ENCODE measurements at places on chromosomes 12 and 14.

GRCh38 chr14:74947353-74948227 is 7.8 kb downstream of the PGF start:
- no peak for DNase-seq

DNA sequence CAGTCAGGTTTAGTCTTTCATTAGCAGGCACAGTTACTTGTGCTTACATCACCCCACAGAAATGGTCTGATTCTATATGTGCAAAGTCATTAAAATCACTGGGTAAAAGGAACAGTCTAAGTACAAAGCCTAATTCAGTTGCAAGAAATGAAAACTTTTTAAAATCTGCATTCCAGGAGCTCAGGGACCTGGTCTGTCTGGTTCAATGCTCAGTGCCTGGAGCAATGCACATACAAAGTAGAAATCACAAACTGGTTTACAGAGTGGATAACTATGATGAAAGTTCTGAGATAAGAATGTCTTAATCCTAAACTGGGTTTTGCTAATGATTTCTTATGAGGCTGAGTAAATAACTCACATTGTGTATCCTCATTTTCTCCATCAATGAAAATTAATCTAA is 28.7 kb downstream of the LMNTD1 start:
- DNase-seq, result no peak

DNA sequence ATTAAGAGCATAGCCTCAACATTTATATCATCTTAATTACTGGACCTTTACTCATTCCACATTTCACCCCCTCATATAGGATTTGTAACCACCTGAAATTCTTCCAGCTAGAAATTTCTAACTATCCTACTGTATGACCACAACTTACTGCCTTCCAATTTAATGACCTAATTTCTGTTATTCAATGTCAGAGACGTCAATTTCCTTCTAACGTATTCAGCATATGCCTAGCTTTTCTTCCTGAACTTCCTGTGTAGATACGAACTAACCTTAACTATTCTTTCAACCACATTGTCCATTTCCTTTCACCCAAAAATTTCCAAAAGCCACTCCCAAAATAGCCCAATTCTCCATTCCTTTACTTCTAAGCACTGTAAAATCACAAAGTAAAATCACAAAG is 108.0 kb downstream of the EEA1 start:
- no peak for DNase-seq

DNA sequence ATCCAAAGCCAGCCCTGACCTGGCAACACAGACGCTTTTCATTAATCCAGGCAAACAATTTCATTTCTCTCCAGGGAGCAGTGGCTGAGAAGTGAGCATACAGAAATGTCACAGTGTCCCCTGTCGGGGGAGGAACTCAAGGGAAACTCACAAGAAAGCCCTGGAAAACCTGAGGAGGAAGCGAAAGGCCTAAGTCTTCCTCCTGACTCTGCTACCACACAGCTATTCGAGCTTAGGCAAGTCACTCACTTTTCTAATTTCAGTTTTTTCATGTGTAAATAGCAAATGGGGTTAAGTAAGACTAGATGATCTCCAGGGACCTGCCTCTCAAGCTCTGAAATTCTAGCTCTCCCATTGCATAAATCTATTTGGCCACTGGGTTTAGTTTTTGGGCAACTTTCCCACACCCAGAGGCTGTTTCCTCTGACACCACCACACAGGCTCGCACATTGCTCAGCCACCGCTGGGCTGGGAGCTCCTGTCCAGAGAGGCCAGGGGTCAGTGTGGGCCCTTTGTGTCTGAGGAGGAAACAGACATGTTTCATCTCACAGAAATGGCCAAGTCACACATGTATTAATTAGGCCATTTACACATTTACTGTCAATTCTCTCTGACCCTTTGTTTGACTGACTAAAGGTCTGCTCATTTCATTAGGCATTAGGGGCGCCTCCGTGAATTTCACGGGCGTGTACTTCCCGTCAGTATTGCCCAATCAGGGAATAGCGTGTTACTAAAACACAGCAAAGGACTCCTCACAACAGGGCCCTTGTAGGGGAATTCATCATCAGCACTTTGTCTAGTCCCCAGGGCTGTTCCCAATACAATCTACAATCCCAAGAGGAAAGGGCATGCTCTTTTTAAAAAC is 9.8 kb upstream of the PNMA1 start:
- DNase-seq, result no peak

Data from GM20000 (cell line).